NAMALWA (cell line): ENCODE measurements at places on chromosomes 5 and 9.
A peak's percentile ranks its signal among the peaks of the same experiment; 100 is the strongest.

DNA sequence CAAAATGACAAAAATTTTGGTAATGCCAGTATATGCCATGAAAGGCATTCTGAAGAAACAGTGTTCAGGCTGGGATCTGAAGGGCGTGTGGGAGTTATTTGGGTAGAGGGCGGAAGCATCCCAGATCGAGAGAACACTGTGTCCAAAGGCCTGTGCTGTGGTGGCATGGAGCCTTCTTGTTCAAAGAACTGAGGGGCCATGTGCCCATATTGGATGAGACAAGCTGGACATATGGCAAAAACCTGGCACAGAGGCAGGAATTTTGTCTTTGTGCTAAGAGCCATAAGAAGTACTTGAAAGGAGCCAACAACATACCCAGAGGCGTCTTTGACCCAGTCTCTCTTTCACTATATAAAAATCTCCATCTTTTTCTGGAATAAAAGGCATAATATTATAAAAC lies 128.0 kb downstream of the SYK start:
- no peak for DNase-seq

DNA sequence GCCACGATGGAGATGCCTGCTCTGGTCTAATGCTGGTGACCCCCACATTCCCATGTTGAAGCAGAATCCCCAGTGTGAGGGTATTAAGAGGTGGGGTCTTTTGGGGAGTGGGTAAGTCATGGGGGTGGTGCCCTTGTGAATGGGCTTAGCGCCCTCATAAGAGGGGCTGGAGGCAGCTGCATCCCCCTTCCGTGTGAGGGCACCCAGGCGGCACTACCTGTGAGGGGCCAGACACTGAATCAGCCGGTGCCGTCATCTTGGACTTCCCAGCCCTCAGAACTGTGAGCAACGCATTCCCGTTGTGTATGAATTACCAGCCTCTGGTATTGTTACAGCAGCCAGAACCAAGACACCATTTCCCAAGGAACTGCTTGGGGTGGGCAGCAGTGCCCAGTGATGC lies 27.0 kb upstream of the RNF130 start:
- DNase-seq, result no peak

DNA sequence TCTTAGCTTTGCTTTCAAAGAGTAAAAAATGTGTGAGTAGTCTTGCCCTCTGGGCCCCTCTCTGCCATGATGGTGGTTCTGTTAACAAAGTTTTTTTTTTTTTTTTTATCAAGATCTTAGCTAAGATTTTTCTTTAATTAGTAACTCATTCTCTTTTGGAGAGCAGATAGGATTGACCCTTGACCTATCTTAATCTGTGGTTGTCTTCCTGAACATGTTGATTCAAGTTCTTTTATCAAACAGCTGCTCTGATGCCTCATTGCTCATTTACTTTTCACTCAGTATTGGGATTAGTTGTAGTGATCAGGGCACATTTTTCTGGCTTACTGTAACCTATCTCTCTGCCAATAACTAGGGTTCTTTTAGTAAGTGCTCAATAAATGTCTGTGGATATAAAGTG lies 106.3 kb downstream of the PCSK5 start:
- DNase-seq, result no peak

GRCh38 chr5:116361171-116361967 lies 213.3 kb downstream of the SEMA6A start:
- no peak for DNase-seq

DNA sequence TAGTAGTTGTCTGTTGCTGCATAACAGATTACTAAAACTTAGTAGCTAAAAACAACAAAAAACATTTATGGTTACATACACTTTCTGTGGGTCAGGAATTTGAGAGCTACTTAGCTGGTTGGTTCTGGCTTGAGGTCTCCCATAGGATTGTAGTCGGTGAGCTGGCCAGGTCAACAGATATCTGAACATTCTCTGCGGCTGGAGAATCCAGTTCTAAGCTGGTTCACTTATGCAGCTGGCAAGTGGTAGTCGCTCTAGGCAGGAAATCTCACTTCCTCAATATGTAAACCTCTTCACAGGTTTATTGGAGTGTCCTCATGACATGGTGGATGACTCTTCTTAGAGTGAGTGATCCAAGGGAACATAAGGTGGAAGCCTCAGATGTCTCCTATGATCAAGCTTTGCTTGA lies 65.7 kb upstream of the TNFAIP8 start:
- peak; percentile 82 for DNase-seq

GRCh38 chr9:34876096-34876495 lies 82.0 kb upstream of the PHF24 start:
- DNase-seq, result no peak

DNA sequence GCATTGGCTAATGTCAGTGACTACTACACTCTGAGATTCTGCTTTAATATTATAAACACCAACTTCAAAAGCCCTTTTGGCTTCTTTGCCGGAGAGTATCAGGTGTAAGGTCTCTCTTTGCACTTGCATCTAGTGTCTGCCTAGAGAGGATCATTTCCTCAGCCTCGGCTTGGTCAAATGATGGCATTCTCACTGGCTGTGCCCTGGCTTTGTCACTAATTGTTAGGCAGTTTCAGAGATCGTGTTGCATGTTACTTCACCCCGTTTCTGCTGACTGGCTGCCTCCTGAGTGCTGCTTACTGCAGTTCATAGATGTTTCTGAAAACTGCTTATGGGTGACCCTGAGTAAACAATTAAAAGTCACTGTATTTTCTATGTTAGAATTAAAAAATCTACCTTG lies 48.8 kb downstream of the SLC1A3 start:
- DNase-seq, result no peak

DNA sequence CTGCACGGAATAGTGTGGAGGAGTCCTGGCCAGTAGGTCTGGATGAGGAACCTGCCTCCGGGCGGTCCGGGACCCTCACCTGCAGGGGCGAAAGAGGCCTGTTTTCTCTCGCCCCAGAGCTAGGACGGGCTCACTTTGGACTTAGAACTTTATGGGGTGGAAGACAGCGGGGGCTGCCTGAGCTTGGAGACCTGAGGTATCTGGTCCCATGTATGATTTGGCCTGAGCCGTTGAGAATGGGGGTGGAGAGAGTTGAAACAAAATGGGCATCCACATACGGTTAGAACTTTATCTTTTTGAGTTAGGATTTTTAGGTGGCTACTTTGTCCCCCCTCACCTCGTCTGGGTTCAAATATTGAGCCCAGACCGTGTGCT lies 681 bp upstream of the ETF1 start:
- DNase-seq, result no peak

DNA sequence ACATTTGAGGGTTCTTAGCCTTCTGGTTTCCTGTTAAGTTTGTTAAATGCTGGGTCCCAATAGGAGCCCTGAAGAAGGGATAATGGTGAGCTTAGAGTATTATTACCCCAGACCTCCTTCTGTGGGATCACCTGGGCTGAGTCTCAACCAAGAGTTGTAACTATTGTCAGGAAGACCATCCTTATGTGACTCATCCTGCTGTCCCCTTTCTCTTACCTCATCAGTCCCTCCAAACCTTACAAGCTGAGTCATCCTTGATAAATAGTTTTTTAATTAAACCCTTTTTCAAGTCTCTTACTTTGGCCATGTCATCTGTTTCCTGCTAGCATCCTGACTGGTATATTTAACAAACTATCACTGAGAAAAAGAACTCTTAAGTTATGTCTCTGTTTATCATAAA lies 502.8 kb downstream of the LRRC70 start:
- no peak for DNase-seq

DNA sequence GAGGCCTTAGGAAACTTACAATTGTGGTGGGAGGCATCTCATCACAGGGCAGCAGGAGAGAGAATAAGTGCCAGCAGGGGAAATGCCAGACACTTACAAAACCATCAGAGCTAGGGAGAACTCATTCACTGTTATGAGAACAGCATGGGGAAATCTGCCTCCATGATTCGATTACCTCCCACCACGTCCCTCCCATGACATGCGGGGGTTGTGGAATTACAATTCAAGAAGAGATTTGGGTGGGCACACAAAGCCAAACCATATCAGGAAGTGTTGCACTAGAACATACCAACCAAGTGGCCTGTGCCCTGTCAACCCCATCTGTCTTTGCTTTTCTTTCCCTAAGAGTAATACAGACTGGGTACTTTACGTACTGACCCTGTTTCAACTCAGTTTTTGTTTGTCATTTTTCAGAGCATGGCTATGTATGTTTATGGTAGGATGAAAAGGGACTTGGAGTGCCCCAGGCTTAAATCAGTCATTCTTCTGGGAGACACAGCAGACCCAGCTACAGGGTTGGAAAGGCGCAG lies 58.3 kb upstream of the TGFBR1 start:
- no peak for DNase-seq

DNA sequence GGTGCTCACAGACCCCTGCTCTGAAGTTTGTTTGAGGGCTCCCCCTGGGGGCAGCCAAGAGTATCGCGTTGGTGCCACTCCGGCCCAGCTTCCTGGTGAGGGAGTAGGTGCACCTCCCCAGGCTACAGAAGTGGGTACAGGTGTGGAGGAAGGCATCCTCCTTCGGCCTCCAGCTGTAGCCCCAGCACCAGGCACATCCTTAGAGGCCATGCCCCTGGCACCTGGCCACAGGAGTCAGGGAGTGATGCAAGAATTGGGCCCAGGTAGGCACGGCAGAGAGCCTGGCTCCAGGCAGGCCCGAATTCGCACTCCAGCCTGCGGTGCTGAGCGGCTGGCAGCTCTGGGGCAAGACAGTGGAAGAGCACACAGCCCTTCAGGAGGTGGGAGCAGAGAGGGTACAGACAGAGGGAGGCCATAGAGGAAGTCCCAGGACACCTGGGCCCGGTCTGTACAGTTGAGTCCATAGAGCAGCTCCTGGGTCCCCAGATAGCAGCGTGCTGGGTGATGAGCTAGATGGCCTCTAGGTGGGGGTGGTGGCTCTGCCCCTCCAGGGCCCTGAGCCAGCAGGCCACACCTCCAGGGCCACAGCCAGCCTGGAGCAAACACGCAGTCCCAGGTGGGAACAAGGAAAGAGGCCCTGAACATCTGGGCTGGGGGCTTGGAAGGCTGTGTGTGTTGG lies 2.4 kb downstream of the SAPCD2 start:
- DNase-seq, result peak; percentile 96
